Adipocyte (in vitro differentiated cells): ENCODE measurements at places on chromosomes 13 and 19.

DNA sequence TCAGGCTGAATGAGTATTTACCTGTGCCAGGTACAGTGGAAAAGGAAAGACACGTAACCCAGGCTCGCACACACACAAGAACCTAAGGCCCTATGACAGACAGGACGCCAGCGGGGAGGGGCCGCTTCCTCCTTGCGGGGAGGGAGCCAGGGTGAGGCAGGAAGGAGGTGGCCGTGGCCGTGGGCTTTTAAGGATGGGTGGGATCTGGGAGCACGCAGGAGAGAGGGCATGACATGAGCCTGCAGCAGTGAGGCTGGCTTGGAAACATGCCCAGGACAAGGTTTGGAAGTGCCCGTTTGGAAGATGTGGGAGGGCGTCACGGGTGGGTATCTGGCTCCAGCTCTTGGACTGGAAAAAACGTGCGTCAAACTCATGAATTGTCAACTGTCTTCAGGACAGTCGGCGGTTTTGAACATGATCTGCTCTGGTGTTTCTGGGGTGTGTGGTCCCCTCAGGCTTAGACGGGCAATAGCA lies 20.1 kb downstream of the SH3GL1 start:
- no peak for DNase-seq

DNA sequence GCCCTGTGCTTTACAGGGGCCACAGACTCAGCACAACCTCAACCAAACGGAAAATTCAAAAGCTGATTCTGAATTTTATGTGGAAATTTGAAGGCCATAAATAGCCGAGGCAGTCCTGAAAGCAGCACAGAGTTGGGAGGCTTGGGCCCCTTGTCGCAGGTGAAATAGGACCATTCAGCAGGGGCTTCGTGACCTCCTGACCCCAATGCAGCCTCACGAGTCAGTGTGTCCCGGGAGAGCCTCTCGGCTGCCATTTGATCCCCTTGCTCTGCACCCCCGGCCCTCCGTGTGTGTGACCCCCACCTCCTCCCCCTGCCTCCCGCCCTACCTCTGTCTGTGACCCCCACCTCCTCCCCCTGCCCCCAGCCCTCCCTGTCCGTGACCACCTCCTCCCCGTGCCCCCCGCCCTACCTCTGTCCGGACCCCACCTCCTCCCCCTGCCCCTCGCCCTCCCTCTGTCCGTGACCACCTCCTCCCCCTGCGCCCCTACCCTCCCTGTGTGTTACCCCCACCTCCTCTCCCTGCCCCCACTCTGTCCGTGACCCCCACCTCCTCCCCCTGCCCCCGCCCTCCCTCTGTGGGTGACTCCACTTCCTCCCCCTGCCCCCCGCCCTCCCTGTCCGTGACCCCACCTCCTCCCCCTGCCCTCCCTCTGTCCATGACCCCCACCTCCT lies 41.7 kb upstream of the TFDP1 start:
- DNase-seq, result no peak

DNA sequence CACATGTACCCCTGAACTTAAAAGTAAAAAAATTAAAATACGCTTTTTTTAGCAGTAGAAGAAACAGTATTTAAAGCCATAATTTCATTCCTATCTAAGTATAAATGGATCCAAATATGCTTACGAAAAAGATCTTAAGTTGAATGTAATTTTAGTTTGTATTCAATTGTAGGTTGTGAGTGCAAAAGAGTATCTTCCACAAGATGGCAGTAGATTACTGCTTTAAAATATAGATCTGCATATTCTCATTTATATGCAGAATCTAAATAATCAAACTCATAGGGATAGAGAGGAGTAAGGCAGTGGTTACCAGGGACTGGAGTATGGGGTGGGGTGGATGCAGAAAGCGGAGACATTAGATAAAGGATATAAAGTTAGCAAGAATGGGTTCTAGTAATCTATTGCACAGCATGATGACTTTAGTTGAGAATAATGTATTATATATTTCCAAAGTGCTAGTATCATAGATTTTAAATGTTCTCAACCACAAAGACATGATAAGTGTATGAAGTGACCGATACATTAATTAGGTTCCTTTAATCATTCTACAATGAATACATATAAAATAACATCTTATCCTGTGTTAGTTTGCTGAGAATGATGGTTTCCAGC lies 14.2 kb downstream of the OR7A17 start:
- DNase-seq, result peak; percentile 41

GRCh38 chr13:48950501-48950875 lies 25.2 kb upstream of the FNDC3A start:
- peak; percentile 27 for DNase-seq

GRCh38 chr19:41427647-41428480 lies 690 bp upstream of the B3GNT8 start:
- no peak for DNase-seq

GRCh38 chr13:33199289-33199850 lies 86.2 kb downstream of the STARD13 start:
- no peak for DNase-seq

DNA sequence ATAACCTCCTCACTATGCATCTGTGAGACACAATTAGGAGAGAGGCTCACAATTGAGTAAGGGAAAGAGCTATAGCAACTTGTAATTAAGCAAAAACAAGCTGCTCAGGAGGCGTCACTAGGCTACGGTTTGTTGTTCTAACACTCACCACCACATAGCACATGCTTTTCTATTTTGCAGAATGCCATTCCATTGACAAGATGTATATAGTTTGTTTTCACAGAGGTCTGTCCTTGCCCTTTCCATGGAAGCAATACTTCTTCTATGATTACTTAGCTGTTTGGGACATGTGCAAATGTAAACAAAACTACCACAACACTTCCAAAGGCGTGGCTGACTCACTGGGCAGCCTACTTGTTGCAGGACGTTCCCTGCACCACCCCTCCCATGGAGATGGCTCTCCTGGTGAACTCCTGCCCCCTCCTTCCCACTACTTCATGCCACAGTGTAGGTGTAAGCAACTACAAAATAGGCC lies 33.9 kb upstream of the FAM216B start:
- peak; percentile 94 for DNase-seq

DNA sequence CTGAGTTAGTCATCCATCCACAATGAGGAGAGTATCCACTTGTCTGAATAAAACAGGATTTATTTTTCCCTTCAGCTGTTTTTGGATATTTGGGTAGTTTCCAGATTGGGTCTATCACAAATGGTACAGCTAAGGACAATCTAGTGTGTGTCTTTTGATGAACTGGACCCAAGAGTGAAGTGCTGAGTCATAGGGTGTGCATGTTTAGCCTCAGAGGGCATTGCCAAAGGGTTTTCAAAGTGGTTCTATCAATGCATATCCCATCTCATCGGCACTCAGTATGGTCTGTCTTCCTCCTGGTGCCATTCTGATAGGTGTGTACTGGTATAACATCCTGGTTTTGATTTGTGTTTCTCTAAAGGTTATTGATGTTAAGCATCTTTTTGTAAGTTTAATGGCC lies 62.3 kb downstream of the GSX1 start:
- DNase-seq, result no peak

DNA sequence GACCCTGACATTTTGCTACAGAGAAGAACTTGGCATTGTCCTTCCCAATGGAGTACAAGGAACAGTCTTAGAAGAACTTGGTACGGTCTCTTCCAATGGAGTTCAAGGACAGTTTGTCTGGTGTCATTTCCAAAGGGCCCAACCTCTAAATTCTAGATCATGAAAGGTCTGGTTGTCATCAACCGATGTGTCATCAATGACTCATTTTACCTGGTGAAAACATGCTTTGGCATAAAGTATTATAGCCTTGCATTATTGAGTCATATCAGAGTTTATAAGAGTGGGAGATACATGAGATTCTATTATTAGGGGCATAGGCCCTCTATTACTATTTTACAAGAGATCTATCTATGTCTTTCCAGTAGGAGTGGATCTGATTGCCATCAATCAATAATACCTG lies 4.3 kb downstream of the CYP2B6 start:
- no peak for DNase-seq

- DNase-seq, result peak; percentile 66
Observed at GRCh38 chr13:49464621-49465325, 20.7 kb downstream of the SETDB2 start.

- no peak for DNase-seq
Observed at GRCh38 chr19:4748589-4748988, 24.9 kb upstream of the DPP9 start.

DNA sequence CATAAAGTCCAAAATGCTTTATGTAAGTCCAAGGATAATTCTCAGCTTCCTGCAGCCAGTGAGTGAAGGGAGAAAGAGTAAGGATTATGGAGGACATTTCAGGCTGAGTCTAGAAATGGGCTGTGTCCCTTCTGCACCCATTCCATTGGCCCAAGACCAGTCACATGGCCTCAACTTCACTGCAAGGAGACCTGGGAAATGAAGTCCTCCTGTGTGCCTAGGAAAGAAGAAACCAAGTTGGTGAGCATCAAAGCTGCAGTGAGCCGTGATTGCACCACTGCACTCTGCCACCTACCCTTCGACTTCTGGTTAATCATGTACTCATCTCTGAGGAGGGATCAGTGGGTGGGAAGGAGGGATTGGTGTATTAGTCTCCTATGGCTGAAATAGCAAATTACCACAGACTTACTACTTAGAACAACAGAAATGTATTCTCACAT lies 3.6 kb upstream of the CD37 start:
- DNase-seq, result peak; percentile 23

DNA sequence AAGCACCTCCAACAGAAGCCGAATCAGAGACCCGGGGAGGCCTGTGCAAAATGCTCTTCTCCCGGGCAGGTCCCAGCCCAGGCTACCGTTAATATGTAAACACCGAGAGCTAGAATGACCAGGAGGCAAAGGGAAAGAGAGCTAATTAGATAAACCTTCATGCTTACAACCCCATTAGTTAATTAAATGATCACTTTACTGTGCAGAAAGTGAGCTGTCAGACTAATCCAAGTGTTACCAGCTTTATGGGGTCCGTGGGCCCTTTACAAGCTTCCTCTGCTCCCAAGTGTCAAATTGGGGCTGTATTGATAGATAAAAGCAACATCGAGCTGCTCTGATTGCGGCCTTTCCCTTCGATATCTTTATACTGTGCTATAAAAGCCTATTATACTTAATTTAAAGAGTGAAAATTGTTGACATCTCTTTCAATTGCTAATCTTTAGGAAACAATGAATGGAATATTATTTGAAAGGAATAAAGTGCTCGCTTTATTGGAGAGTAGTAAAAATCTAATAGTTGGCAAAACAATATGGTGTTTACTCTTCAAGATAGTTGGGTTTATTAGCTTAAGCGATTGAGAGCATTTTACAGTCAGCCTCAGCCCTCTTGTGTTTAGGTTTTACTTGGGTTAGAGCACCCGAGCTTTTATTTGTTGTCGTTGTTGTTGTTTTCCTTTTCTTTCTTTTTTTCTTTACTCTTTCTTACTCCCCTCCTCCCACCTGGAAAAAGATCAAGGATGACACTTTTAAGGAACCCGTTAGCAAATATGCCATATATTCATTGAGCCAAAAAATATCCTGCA lies 189.3 kb upstream of the GPR12 start:
- DNase-seq, result no peak

GRCh38 chr13:113427562-113428468 lies 25.5 kb downstream of the ADPRHL1 start:
- peak; percentile 80 for DNase-seq

DNA sequence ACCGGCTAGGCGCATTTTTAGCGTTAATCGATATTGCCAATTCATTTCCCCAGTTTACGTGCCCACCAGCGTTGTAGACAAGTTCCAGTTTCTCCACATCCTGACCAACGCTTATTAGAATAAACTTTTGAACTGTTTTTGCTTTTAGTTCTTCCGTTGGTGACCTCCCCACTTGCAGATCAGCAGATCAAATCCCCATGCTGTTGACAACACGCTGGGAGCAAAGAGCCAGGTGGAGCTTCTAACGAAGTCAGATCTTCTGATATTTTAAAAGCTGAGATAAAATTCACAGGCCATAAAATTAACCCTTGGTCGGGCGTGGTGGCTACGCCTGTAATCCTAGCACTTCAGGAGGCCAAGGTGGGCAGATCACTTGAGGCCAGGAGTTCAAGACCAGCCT lies 21.2 kb downstream of the RCN3 start:
- no peak for DNase-seq

DNA sequence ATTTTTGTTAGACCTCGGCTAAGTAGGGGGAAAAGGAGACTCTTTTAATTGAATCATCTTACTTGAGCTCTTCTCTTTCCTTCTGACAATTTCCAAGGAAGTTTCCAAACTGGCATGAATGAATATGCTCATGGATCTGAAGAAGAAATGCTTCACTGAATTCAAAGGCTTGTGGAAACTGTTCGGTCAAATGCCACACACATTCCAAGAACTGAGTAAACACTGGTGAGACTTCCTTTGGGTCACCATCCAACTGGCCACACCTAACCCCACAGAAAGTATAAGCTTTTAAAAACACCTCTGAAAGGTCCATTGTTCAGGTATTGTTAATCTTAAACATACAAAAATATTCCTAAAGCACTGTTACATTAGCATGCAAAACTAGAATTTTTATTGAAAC lies 33.6 kb downstream of the MTMR6 start:
- DNase-seq, result peak; percentile 18

DNA sequence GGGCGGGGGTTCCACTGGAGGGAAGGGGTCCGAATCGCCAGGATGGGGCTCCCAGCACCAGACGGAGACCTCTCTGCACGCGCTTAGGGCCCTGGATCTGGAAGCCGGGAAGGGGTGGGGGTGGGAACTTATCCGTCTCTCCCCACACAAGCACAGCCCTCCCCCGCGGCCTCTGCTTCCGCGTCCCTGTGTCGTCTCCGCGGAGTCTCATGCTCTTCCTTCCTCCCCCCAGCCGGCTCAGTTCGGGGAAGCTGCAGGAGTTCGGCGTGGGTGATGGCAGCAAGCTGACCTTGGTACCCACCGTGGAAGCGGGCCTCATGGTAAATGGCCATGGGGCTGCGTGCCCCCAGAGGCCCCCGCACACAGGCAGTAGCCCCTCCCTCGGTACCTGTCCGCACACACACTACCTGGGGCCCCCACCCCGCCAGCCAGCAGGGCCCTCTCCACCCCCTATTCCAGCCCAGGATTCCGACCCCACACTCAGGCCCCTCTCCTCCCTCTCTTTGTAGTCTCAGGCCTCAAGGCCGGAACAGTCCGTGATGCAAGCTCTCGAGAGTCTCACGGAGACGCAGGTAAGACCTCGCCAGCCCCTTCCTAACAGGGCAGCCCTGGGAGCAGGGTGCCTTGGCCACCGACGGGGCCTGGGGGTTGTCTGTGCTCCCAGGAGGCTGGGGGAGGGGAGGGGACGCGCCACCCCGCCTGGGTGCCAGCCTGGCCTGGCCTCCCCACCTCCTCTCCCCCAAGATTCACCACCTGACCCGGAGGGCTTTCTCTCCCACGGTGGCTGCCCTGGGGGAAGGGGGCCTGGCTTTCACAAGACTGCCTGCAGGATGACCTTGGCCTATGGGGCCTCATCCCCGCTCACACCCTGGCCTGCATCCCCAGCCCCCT lies 3.2 kb downstream of the MIDN start:
- DNase-seq, result peak; percentile 70

GRCh38 chr13:32376642-32377415 lies 51.1 kb downstream of the N4BP2L1 start:
- no peak for DNase-seq
